OCI-M1 (cell line): ENCODE measurements at places on chromosomes 2 and 18.

GRCh38 chr2:3665886-3666612, 8.0 kb downstream of the ALLC start:
- no peak for DNase-seq

GRCh38 chr2:192741889-192742288, 547.2 kb upstream of the TMEFF2 start:
- DNase-seq, result peak; percentile 47

- DNase-seq, result peak; percentile 87
Observed at GRCh38 chr2:230714136-230714480, 1.5 kb downstream of the CAB39 start.

DNA sequence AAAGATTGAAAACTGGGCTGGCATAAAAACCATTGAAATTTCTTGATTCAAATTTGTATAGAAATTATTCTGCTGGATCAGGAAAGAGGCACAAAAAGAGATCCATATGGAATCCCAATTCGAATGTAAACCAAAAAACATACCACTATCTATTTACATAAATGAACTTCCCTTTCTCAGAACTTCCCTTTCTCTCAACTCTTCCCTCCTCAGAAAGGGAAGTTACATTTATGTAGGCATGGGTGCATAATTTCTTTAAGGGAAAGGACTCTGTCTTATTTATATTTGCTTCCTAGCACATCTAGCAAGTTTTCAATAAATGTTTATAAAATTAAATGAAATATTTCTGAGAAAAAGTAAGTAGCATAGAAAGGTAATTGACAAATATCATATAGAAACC, 398.1 kb upstream of the ATP5MC3 start:
- peak; percentile 82 for DNase-seq

- no peak for DNase-seq
Observed at GRCh38 chr18:13909141-13909940, 6.0 kb downstream of the MC2R start.

GRCh38 chr18:75784390-75784789, 356.9 kb upstream of the SMIM21 start:
- DNase-seq, result no peak

- no peak for DNase-seq
Observed at GRCh38 chr2:215832791-215833190, 180.6 kb downstream of the MREG start.

GRCh38 chr2:63743982-63744966, 97.4 kb upstream of the UGP2 start:
- DNase-seq, result no peak

- no peak for DNase-seq
Observed at GRCh38 chr2:217006217-217006616, 146.4 kb upstream of the TNP1 start.

DNA sequence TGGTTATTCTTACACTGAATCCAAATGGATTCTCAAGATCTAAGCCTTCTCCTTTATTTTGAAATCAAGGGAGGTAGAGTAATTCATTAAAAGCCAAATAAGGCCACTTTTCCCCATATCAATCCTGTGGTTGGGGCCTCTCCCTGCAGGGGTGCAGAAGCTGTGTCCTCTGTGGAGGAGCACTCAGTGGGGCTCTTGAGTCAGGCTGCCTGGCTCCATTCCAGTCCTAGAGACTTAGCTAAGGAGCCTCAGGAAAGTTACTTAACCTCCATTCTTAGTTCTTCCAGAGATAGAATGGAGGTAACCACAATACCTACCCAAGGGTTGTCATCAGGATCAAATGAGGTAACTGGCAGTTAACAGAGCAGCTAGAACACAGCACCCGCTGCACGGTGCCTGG, 564.3 kb downstream of the CMPK2 start:
- no peak for DNase-seq

GRCh38 chr2:229463841-229464346, 192.8 kb upstream of the PID1 start:
- DNase-seq, result no peak

- no peak for DNase-seq
Observed at GRCh38 chr2:151315381-151315903, 26.0 kb upstream of the NMI start.

DNA sequence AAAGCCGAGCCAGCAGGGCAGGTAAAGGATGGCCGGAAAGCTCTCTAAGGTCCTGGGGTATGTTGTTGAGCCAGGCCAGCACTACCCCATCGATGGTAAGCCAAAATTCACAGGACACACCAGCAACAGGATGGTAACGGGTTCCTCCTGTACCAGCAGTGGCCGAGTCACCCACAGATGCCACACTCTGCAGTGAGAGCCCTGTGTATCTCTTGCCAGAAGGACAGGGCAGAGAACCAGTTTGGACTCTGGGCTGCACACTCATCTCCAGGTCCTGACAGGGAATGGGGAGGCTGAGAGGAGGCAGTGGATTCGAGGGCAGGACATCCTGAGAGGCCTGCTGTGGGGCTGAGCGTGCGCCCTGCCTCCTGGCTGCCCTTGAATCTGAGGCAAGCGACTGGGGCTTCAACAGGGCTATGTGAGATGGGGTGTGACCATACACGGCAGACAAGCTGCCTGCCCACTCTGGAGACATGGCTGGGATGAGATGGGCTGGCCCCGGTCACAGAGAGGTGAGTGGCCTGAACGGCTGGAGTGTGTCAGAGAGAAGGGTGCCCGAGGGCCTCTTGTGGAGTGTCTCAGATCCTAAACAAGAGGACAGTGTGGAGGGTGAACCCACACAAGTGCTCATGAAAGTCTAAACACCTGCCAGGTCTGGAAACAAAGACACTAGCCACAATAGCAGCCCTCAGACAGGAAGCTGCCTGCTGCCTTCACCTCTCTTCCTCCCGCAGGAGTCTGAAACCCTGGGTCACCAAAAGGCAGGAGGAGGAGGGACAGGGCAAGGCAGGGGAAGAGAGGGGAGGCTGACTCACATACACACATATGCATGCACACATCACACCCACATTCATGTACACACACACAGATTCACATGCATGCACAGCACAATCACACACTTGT, 182.3 kb downstream of the LOXHD1 start:
- no peak for DNase-seq

GRCh38 chr2:220930271-220931076, 641.6 kb downstream of the EPHA4 start:
- DNase-seq, result no peak

DNA sequence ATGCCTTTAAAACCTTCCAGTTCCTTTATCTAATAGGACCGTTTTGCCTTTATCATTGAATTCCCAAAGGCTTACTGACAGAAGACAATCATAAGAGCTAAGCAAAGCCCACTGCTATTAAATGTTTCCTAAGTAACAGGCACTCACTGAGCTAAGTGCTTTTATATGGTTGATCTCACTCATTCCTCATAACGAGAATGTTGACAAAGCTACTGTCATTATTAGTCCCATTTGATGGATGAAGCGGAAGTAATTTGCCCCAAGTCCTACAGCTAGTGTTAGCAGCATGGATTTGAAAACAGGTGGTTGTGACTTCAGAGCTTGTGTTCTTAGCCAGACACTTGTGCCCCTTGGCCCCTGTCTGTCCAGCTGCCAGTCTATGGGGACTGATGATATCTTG, 134.8 kb upstream of the SERPINE2 start:
- no peak for DNase-seq

DNA sequence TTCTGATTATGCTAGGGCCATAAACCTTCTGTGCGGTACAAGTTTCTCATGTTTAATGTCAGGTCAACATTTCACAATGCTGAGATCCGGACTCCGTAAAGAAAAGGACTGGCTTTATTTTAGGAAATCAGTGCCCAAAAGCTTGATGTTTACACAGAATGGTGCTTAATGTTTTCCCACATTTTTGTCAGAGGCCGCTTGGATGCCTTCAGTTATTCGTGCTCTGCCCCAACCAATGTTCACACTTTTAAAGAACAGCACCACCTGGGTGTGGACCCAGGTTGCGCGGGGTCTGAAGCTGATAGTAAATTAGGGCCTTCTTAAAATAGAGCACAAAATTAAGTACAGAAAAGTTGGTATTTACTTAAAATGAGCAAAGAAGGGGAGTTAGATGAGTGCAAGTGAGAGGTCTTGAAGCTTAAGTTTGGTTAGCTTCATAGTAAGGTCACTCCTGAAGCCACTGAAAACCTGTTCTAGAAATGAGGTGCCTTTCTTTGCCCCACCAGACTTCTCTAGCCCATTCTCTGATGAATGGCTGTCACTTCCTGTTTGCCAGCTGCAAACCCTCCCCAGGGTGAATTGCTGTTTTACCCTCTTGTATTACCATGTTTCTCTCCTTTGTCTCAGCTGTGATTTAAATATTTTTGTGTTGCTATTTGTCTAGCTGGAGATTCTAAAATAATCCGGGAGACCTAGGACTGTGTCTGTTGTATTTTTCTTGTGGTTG, 20.5 kb downstream of the SLC3A1 start:
- no peak for DNase-seq

DNA sequence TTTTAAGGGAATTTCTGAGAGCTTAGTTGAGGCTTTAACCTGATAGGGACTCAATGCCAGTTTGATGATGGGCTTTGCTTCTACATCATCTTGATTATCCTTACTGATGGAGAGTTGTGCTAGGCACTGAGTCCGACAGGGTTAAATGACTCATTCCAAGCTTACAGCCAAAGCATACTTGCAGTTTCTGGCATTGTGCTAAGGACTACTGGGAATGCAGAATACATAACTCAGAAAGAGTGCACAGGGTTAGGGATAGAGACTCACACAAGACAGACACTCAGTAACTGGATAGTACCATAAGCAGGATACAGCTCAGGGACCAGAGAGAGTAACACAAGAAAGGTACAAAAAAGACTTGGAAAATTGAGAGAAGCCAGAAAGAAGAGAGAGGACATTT, 94.1 kb upstream of the SLC14A2 start:
- no peak for DNase-seq

- no peak for DNase-seq
Observed at GRCh38 chr2:86022661-86023365, 82.9 kb downstream of the POLR1A start.

DNA sequence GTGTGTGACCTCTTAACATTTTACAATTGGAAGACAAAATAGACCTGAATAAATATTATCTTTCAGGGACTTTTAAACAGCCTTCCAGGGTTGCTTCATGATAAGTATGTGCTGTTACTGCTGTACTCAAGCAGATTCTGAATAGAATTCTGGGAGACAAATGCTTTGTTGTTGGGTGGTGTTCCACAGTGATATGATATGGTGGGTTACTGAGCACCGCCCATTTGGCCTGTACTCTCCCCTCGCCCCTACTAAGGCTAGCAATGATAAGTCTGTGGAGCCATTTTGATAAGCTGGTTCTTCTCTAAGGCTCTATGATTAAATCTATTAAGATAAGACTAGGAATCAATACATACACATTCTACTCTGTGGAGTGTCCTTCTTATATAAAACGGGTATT, 89.8 kb upstream of the ITGA4 start:
- peak; percentile 83 for DNase-seq

- DNase-seq, result no peak
Observed at GRCh38 chr18:47780011-47780725, 150.3 kb downstream of the SMAD2 start.

DNA sequence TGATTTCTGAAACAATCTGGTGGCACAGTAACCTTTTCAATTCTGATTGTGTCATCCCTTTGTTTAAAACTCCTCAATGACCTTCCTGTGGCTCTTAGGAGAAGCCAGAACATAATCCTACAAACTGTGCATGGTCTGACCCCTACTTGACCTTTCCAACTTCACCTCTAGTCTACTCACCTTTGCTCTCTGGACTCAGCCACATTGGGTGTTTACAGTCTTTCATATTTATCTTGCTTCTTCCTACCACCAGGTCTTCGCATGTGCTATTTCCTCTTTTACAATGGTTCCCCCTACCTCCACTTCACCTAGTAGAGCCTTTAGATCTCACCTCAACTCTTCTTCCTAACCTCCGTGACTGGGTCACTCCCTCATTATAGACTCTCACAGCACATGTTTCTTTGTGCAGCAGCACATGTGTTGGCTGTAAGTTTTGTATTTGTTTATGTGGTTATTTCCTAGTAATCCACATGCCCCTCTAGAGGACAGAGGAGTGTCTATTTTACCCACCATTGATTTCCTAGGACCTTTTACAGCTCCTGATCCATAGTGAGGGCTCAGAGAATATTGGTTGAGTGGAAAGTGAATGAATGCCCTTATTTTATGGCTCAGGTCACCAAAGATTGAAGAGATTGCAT, 320.8 kb upstream of the MEIS1 start:
- DNase-seq, result no peak

DNA sequence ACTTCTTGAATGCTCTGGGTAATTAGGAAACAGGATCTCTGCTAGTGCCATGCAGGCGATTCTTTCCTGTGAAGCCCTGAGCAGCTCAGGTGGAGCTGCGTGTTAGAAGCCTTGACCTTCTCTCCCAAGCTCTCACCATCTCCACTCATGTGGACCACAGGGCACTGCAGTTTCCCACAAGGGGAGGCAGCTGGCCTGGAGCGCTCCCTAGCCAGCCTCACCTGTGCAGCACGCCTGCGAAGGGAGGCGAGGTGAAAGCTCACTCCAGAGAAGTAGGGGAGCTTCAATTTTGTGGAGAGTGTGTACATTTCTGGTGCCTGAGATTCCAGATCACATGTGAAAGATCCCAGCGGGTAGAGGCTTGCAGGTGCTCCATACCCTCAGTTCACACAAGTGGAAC, 11.1 kb upstream of the HES6 start:
- DNase-seq, result no peak

DNA sequence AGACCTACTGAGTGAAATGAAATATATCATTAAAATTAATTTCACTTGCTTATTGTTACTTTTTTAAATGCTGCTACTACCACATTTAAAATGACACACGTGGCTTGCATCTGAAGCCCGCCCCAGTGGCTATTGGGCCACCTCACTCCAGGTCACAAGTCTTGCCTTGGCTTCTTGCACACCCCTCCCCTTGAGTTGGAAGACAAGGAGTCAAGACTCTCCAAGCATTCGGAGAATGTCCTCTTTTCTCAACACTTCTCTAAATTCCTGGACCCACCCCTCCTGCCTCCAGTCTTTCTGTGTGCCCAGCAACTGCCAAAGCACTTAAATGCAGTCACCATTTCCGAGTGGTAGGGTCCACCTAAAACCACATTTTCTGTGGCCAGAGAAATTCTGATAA, 73.4 kb downstream of the ZBTB7C start:
- DNase-seq, result peak; percentile 39

DNA sequence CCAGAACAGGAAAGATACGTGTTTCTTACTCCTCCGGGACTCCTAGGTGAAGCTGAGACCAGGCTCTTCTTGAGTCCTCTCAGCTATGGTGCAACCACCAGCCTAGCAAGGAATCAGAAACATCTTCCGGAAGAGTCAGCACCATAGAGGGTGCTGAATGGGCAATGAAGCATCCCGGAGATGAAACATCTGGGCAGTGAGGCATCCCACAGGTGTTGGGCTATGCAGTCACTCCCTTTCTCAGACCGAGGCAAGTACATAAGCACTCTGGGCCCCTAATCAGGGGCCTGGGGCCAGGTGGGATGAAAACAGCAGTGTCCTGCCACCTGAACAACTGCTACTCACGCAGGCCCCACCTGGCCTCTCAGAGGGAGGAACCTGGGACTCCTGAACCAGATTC, 1.4 kb upstream of the CAPN10 start:
- DNase-seq, result no peak

- peak; percentile 54 for DNase-seq
Observed at GRCh38 chr18:63378919-63379638, 12.1 kb upstream of the KDSR start.

- DNase-seq, result no peak
Observed at GRCh38 chr2:119315241-119315925, 51.3 kb downstream of the C2orf76 start.
